Central memory CD8-positive, alpha-beta T cell (primary cell): ENCODE measurements at places on chromosomes 6 and 20.

DNA sequence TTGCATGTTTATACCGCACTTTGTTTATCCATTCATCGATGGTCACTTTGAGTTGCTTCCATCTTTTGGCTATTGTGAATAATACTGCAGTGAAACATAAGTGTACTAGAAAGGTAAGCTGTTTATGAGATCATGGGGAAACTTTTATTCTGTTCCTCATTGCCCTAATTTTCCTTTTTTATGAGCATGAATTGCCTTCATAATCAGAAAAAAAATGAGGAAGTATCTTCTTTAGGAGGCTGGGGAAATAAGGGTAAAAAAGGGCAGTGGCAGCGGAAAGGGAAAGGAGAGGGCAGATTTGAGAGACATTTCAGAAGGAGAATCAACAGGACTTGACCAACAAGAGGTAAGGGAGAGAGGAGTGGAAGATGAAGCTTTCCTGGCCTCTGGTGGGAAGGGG, 14.3 kb upstream of the SERINC3 start:
- DNase-seq, result no peak

DNA sequence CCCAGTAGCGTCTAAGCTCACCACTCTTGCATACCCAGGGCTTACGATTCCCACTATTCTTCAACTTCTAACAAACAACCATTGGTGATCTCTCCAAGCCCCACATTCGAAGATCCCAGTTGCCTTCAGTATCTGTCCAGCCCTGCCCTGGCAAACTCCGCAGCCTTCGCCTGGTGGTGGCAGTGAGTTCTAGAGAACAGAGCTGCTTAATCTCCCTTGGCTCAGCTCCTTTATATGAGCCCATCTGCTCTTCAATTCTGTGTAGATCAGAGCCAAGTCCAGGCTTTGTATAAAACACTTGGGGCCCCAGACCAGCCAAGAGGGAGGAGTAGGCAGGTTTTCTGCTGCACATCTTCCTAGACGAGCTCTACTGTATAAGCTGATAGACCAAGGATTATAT, 193.3 kb downstream of the PHACTR1 start:
- DNase-seq, result no peak

DNA sequence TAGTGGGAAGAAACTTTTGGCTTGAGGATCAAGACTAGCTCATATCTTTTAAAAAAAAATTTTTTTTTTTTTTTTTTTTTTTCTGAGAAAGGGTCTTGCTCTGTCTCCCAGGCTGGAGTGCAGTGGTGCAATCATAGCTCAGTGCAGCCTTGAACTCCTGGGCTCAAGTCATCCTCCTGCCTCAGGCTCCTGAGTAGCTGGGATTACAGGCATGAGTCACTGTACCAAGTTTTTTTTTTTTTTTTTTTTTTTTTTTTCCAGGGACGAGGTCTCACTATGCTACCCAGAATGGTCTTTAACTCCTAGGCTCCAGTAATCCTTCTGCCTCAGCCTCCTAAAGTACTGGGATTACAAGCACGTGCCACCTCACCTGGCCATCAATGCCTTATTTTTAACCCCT, 27.9 kb downstream of the GCLC start:
- no peak for DNase-seq

- DNase-seq, result no peak
These were observed 176.1 kb downstream of the TRIM27 start for GRCh38 chr6:28747631-28748157.

DNA sequence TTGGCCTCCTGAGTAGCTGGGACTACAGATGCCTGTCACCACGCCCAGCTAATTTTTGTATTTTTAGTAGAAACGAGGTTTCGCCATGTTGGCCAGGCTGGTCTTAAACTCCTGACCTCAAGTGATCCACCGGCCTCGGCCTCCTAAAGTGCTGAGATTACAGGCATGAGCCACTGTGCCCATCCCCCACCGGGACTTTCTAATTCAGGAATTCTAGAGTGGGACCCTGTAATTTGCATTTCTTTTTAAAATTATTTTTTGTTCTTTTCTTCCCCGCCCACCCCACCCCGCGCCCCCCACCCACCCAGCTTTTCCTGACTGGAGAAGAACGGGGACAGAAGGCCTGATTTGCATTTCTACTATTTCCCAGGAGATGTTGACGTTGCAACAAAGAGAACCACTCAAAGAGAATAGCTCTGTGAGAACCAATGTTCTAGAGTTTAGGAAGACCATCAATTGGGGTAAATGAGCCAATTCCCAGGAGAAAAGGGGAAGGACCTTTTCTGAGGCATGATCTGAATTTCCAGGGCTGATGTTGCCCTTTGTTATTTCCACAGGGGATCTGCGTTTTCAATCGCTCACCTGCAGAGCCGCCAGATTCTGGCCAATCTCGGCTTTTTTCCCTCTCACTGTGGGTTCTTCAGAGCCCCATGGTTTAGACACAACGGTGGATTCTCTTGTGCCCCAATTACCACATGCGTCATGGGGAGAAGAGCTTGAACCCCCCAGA, 33.2 kb upstream of the TFAP2C start:
- no peak for DNase-seq

DNA sequence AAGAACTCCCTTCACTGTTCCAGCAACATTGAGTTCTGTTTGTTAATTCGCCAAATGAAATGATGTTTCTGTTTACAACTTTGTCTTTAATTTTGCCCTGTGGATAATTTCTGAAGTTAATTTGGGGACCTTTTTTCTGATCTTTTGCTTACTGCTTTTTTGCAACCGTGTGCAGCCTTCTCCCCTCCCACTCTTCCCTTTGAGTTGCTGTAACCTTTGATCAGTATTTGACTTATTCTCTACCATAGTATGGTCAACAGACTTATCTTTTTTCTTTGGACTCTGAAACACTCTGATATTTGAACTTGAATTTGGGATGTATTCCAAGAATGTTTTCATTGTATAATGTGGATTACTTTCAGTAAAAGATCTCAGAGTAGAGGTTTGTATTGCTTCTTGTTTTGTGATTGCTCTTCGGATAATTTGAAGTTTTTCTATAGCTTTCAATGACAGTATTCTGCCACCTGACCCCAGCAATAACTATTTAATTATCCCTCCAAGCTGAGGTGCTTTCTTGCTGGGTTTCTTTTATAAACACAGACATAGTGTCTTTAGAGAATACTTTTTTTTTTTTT, 46.2 kb downstream of the LRRN4 start:
- no peak for DNase-seq

DNA sequence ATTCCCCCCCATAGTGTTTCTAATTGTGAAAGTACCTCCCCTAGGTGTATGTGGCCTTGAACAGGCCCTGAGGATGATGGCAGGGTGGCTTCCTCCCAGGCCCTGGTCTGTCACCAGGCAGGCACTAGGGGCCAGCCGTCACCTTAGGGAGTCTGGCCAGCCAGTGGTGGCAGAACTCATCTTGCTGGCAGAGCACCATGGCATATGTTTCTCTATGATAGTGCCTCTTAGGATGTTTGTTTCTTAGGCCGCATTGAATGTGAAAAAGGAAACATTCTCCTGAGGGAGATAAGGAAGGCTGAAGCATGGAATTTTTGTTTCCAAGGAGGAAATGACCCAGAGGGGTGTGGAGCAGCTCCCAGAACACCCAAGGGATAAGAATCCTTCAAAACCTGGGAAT, 45.2 kb upstream of the KLHL31 start:
- no peak for DNase-seq

- DNase-seq, result no peak
These were observed 10.3 kb downstream of the KIZ start for GRCh38 chr20:21136015-21136732.

GRCh38 chr6:43714311-43715055, 26.9 kb upstream of the MRPS18A start:
- no peak for DNase-seq

- no peak for DNase-seq
These were observed 101.5 kb upstream of the ISM1 start for GRCh38 chr20:13119583-13119982.

DNA sequence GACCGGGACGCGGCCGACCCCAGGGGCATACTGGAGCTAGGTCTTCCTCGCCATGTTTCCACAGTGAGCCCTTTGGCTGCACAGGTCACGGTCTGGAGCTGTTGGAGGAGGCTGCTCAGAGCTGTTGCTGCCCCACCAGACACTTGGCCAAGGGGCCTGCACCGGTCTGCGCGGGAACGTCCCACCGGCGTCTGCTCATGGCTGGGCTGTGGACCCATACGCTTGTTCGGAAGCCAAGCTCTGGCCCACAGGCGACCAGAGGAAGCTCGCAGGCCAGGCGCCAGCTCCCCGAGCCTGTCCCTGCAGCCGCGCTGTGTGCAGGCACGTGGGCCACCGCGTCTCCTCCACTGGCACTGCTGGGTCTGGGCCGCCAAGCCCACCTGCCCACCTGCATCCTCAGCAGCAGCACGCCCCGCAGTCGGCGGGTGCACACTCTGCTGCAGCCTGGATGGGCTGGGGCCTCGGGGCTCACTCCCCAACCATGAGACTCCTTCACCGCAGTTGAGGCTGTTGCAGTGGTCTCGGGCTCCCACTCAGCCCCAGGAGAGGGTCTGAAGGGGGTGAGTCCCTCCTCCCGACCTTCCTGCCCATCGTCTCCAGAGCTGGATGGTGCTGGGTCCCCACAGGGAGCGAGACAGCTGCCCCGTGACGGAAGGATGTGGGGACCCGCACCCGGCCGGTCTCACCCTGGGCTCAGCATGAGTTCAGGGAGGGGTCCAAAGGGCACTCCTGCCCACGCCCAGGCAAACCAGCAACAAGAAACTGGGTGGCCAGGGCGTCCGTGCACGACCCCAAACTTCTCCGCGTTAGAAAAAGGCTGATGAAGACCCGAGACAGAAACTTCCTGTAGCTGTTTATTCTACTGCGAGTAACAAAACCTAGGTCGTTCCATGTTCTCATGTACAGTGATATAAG, 15.5 kb upstream of the TCFL5 start:
- DNase-seq, result no peak

- DNase-seq, result no peak
These were observed 37.9 kb upstream of the BEND6 start for GRCh38 chr6:56916849-56917551.

DNA sequence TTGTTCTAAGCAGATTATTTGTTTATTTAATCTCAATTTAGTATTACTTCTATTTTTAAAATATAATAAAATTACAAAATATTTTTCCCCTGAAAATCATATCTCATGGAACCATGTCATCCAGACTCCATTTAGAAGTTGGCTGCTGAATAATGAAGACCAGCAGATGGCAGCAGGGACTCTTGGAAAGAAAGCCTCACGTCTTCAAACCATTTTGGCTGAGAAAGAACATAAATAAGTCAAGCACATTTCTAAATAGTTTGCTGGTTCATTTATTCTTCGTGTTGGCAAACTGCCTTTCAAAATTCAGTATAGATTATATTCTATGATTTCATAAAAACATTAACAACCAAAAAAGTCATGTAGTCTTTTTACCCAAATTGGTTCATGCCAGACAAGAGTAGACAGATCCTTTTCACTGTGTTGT, 71.7 kb downstream of the RCAN2 start:
- no peak for DNase-seq

DNA sequence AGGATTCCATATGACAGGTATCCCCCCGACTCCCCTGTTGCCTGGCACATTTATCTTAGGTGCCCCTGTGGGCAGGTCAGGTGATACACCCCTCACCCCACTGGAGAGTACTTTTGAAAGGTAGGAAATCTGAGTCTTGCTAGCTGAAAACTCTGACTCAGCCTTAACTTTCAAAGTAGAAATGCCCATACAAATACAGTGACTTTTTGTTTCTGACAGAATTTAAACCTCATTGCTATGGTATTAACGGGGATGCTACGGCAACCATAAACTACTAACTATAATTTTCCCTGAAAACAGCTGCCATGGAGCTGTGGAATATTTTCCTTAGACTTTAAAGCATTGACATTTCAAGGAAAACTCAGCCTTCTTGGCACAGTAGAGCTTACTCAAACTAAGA, 536.0 kb downstream of the RFPL4B start:
- no peak for DNase-seq

DNA sequence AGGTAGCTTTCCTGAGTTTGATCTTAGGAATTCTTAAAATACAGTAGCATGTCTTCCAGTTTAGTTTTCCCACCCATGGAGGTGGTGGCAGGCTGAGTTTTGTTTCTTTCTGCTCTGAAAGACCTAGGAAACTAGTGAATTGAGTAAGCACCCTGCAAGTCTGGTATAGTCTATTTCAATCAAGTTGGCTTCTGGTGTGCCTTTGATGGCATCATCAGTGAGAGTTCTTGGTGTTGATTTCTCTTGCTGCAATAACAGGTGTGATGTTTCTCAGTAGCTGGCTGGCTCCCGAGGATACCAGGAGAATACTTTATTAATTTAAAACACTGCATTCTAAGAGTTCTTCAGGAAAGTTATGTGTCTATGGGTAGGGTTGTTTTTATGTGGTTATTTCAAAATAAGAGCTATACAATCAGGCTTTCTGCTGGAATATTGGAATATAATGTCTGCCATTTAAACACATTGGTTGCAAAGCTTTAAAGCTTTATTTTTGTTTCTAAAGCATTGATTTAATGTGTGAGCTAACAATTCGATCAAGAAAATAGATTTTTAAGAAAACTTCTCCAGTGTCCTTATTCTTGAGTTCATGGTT, 19.0 kb downstream of the VAPB start:
- no peak for DNase-seq

- DNase-seq, result no peak
These were observed 142.5 kb downstream of the KLHL32 start for GRCh38 chr6:97067045-97067444.

- no peak for DNase-seq
These were observed 164.3 kb downstream of the VEGFA start for GRCh38 chr6:43934183-43934802.

DNA sequence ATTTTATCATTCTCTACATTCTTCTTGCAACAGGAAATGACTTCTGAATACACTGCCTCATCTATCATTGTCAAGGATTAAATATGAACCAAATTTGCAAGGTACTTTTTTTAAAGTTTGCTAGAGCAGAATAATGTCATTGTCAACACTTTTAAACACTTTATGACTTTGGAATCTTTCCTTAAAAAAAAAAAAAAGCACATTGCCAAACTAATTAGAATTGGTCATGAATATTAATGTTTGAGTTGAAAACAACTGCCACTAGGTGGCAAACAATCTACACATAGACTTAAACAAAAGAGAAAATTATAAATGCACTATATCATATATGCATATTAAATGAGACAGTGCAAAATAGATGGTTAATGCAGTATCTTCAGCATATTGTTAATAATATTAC, 32.5 kb upstream of the TMEM244 start:
- no peak for DNase-seq

DNA sequence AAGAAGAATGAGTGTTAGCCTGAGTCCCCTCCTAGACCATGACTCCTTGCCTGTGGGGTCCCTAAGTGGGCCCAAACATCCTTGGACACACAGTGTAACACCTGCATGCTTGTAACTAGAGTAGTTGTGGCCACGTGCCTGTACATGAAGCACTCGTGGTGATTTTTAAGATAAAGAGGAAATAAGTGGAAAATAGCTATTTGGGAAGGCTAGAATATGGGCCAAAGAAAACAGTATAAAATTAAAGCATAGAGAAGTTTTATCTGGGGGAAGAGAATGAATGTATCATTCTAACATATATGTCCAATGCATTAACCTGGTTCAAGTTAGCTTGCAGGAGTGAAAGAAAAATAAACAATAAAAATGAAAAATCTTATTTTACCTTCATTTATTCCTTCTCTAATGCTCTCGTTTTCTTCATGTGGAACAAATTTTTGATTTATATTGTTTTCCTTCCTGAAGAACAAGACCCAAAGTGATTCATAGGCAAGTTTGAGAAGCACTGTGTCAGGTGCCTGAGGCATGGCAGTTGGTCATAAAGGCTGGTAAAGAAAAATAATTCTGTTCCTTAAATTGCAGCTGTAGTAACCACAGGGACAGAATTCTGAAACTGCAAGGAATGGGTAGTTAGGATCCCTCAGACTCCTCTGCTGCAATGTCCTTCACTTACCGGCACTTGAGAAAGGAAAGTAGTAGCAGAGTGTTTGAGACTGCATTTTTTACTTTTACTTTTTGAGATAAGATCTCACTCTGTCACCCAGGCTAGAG, 8.5 kb upstream of the CST3 start:
- no peak for DNase-seq
